Naive thymus-derived CD8-positive, alpha-beta T cell (primary cell): ENCODE measurements at places on chromosomes 11 and 22.

DNA sequence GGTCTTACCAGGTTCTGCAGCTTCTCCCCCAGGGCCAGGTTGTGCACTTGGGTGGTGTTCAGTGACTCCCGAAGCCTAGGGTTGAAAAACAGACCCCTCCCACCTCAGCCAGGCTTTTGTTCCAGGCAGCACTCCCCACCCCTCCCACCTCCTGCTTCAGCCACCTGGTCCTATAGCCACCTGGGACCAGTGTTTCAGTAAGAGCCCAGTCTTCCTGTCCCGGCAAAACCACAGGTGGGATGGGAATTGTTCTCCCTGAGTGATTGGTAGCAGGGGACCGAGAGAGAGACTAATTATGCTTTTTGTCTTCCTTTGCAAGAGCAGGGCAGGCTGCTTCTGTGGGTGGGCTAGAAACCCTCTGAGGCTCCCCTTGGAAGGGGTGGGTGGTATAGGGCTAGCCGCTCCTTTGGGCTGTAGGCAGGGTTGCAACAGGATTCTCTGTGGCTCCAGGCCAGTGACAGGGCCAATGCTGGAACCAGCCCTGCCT lies 8.5 kb upstream of the NAALADL1 start:
- no peaks in the 10 kb centered on the region for H3K36me3 ChIP-seq
- H3K27ac ChIP-seq = no peak overlapping the region
- no peak overlapping the region for H3K4me3 ChIP-seq
- DNase-seq = no peak
- no peaks in the 10 kb centered on the region for H3K27me3 ChIP-seq

DNA sequence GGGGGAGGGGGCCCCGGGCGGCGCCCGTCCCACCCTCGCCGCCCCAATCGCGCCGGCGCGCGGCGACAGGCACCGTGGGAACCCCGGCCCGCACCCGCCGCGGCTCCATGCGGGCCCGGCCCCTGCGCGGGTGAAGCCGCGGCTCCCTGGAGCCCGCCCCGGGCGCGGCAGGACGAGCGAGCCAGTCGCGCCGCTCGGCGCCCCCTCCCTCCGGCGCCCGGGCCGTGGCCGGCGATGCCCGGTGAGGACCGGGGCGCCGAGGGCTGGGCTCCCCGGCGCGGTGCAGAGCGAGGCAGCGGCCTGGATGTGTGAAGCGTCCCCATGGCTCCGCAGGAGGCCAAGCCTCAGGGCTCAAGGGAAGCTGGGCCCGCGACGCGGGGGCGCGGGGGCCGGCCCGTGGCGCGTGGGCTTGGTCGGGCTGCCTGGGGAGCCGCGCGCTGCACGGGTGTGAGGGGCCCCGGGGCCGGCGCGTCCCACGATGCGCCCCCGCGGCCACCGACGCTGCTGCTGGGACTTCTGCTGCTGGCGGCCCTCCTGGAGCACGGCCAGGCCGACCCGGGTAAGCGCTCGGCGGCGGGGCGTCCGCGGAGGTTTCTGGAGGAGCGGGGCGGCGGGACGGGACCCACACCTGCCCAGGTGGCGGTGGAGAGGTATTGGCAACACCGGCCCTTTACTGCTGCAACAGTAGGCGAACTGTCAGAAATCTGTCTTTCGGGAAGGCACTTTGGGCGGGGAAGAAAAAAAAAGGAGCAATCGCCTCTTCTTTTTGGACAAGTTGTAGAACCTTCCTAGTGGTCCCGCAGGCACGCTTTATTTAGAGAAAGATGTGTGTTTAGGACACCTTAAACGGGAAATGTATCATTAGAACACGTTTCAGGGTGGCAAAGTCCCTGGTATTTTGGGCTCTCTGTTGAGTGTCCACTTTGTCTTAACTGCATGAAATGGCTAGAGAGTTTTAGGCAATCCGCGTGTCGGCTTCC lies 119.4 kb downstream of the HIPK3 start:
- no peaks in the 10 kb centered on the region for H3K4me1 ChIP-seq
- H3K27me3 ChIP-seq = peaks cover 23% of the 10 kb centered on the region
- no peak overlapping the region for H3K27ac ChIP-seq
- no peak overlapping the region for H3K4me3 ChIP-seq
- no peaks in the 10 kb centered on the region for H3K36me3 ChIP-seq

DNA sequence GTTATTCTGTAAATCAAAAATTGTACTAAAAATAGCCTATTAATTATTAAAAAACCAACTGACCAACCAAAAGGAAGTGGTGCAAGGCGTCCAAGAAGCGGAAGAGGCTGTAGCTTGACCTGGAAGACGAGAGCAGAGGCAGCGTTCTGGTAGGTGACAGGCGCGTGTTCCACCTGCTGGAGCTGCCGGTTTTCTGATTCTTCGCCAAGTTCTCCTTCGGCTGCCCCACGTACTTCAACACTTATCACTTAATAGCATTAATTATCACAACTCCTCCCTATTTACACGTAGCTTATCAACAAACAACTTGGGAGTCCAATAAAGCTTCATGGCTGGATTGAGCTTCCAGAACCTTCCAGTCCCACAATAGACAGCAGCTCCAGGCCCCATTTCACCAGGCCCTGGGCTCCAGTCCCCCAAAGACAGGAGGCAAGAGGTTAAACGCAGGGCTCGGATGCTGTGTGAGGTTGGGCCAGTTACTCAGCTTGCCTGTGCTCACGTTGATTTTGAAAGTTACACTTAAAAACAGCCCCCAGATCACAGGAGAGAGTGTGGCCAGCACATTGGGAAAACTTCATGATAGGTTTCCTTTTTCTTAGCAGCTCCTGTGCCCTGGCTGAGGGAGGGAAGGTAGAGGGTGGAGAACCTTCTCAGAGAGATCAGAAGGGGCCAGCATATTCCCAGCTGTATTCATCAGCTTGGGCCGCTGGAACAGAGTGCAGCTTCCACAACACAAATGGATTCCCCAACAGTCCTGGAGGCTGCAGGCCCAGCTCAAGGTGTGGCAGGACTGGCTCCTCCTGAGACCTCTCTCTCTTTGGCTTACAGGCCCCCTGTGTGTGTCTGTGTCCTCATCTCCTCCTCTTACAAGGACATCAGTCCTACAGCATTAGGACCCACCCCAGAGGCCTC lies 54.2 kb upstream of the FGF3 start:
- no peaks in the 10 kb centered on the region for H3K4me1 ChIP-seq
- DNase-seq = no peak
- H3K36me3 ChIP-seq = no peaks in the 10 kb centered on the region
- H3K4me3 ChIP-seq = no peak overlapping the region

DNA sequence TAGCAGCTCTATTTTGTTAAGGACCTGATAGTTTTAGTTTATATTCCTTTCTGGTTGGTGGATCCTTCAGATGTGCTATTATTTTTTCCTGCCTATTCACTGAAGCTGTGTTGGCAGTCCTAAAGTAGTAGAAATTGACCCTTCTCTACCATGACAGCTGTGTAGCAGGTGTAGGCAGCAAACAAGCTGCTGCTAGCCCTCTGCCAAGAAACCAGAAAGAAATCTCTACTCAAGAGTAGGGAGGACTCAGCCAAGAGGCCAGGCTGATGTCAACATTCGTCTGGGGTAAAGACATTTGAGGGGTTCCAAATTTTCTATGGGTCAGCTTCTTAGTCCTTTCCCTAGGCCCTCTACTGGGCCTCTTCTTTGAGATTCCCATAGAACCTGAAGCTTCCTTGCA lies 51.2 kb downstream of the CSTF3 start:
- H3K4me1 ChIP-seq = no peaks in the 10 kb centered on the region
- no peak overlapping the region for H3K4me3 ChIP-seq
- H3K27ac ChIP-seq = no peak overlapping the region
- H3K36me3 ChIP-seq = peaks cover 5% of the 10 kb centered on the region
- DNase-seq = no peak

DNA sequence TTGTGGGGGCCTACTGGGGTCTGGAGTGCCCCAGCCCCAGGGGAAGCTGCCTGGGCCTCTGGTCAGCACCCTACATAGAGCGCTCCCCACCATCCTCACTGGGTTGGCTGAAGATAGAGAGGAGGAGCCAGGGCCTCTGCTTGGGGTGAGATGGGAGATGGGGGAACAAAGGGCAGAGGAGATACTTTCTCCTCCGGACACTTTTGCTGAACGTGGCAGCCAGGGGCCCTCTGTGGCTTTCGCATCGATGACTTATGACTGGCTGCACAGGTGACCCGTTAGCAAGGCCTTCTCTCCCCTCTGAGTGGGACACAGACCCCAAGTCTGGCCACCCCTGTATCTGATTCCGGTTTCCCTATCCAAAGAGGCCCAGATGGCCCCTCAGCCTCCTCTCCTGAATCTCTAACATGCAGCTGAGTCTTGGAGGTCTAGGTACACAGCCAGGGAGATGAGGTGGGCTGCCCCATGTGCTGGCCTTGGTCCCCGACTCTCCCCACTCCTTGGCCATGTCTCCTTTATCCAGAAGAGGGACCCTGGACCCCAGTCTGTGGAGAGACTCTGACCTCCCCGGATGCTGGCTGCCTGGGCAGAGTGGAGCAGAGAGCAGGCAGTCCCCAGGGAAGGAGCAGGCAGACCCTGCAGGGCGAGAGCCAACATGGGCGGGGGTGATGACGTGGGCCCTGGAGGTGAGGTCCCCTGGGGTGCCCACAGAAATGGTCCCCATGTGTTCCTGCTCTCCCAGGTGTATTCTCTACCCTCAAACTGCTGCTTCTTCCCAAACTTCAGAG lies 59.3 kb upstream of the NECTIN1 start:
- H3K36me3 ChIP-seq = no peaks in the 10 kb centered on the region
- H3K27ac ChIP-seq = no peak overlapping the region
- peaks cover 1% of the 10 kb centered on the region for H3K27me3 ChIP-seq
- no peaks in the 10 kb centered on the region for H3K4me1 ChIP-seq

GRCh38 chr22:36252754-36253522 lies at the start of gene APOL1:
Gene APOL1 (plus strand): TSS chr22:36253133. CDS start chr22:36254956, 1,823 bp downstream.
- peak within 1 kb of the TSS; percentile 95 for H3K27ac ChIP-seq
- H3K36me3 ChIP-seq = peaks cover 21% of the 10 kb centered on the region
- DNase-seq = peak; percentile 28
- no peaks in the 10 kb centered on the region for H3K27me3 ChIP-seq
- peaks cover 42% of the 10 kb centered on the region for H3K4me1 ChIP-seq

- H3K4me3 ChIP-seq = no peak overlapping the region
- H3K4me1 ChIP-seq = no peaks in the 10 kb centered on the region
- no peak for DNase-seq
- no peak overlapping the region for H3K27ac ChIP-seq
- H3K36me3 ChIP-seq = no peaks in the 10 kb centered on the region
- H3K27me3 ChIP-seq = peaks cover 2% of the 10 kb centered on the region
These were observed 8.2 kb downstream of the CREB3L1 start for GRCh38 chr11:46285594-46286033.

GRCh38 chr22:23066200-23067022 lies 3.9 kb upstream of the GNAZ start:
- no peaks in the 10 kb centered on the region for H3K27me3 ChIP-seq
- no peak overlapping the region for H3K27ac ChIP-seq

DNA sequence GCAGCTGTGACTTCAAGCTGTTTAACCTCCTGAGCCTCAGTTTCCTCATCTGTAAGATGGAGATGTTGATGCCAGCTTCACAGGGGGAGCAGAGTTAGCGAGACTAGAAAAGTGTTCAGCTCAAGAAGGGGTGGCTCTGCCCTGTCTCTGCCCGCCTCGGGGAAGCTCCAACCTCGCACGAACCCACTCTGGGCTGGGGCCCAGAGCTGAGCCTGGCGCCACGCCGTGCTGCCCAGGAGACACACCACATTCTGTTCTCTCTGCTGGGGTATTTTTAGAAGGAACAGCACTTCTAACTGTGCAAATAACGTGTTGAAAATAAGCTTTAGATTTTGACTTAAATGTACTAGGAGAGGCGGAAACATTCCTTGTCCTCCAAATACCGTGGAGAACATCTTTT lies 74.1 kb downstream of the PHF21B start:
- no peaks in the 10 kb centered on the region for H3K36me3 ChIP-seq
- no peaks in the 10 kb centered on the region for H3K27me3 ChIP-seq
- H3K27ac ChIP-seq = no peak overlapping the region
